ENCODE measurements at places on chromosomes 13 and 19. TPM values are rescaled to one million over a fixed set of nuclear protein-coding genes. Genes with fewer than 3 reads are reported as not detected.

SYT3 gene
- 0.93 TPM for total RNA-seq

THSD8 gene
- 8.1 TPM for total RNA-seq

KCNK6 gene
- 5.4 TPM for total RNA-seq

CRB3 gene
- total RNA-seq: 5.4 TPM

PIBF1 gene
- 4.2 TPM for total RNA-seq

SIGLECL1 gene
- total RNA-seq: not detected

LGALS7 gene
- total RNA-seq: not detected

ZNF91 gene
- 0.40 TPM for total RNA-seq

ANGPTL8 gene
- total RNA-seq: not detected

CEACAM3 gene
- not detected for total RNA-seq

TMEM86B gene
- 5.4 TPM for total RNA-seq

MCF2L gene
- 0.41 TPM for total RNA-seq

VN1R2 gene
- total RNA-seq: not detected

SHC2 gene
- 1.1 TPM for total RNA-seq

ARGLU1 gene
- 70.7 TPM for total RNA-seq

SLC27A5 gene
- total RNA-seq: 28.0 TPM

GAPDHS gene
- total RNA-seq: not detected

CEACAM8 gene
- total RNA-seq: not detected

PLA2G4C gene
- total RNA-seq: 11.0 TPM

LGALS14 gene
- not detected for total RNA-seq

NDUFA7 gene
- 81.0 TPM for total RNA-seq

MAST1 gene
- 2.5 TPM for total RNA-seq

ALG11 gene
- 5.8 TPM for total RNA-seq

WDR88 gene
- not detected for total RNA-seq

ZNF837 gene
- 0.88 TPM for total RNA-seq

BCAM gene
- total RNA-seq: 95.2 TPM

OVOL3 gene
- total RNA-seq: 0.23 TPM

DNASE2 gene
- total RNA-seq: 30.9 TPM

MBD3L2 gene
- not detected for total RNA-seq

UPF3A gene
- 38.1 TPM for total RNA-seq

FFAR2 gene
- not detected for total RNA-seq

LRRC25 gene
- not detected for total RNA-seq

SULT2A1 gene
- not detected for total RNA-seq

TDRD12 gene
- total RNA-seq: 0.20 TPM

LGI4 gene
- not detected for total RNA-seq

DCT gene
- total RNA-seq: not detected

NLRP9 gene
- total RNA-seq: not detected

SH2D3A gene
- 16.9 TPM for total RNA-seq

CEACAM20 gene
- not detected for total RNA-seq

ERCC2 gene
- 8.5 TPM for total RNA-seq

NALCN gene
- 4.4 TPM for total RNA-seq

TMEM145 gene
- 3.5 TPM for total RNA-seq
